ENCODE measurements at places on chromosomes 4 and X. TPM values are rescaled to one million over a fixed set of nuclear protein-coding genes. Genes with fewer than 3 reads are reported as not detected.
A peak's percentile ranks its signal among the peaks of the same experiment; 100 is the strongest.

DNA sequence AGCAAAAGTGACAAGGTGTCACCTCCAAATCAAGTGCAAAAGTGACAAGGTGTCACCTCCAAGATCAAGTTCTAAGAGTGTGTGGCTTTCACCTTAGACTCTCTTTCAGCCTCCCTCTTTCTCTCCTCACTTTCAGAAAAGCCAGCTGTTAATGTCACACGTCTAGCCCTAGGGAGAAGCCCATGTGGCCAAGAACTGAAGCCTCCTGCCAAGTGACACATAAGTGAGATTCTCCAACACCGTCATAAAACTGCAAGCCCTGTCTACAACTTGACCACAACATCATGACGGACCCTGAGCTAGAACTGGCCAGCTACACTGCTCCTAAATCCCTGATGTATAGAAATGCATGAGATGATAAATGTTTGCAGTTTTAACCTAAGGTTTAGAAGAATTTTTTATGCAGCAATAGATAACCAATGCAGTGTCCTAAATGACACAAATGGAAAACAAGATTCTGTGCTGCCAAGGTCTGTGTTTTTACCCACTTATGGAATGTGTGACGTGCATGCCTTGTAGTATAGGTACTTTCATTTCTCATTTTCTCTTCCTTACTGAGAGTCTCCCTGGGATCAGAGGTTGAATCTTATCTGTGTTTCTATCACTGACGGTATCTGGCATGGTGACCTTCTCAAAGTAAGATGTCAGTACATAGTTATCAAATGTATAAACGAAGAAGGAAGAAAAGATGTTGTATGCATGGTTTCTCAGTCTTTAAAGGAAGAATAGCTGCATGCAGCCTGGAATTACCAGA lies 25.0 kb downstream of the NLGN4X start:
- no peak for DNase-seq

DNA sequence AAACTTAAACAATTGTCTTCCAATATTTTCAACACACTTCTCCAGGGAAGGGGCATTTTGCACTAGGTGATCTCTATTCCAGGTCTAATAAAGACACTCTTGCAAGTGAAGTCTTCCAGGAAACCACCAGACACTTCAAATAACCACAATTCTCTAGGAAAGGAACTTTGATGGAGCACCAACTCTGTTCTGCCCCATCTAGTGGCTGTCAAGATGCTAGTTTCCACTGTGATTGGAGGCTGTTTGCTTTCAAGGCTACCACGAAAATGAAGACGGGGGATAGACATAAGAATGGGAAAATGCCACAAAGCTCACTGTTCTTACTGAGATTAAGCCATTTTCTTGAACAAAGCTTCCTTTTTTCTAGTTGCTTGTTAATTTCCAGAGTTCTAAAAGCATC lies 100.6 kb upstream of the F9 start:
- DNase-seq, result no peak

F8A2 gene
- total RNA-seq, result not detected

- no peak for DNase-seq
These were observed at the start of gene CFI for GRCh38 chr4:109801895-109802319. TSS of gene CFI (minus strand) at chr4:109801999. CDS start at chr4:109801971, 28 bp downstream.

DNA sequence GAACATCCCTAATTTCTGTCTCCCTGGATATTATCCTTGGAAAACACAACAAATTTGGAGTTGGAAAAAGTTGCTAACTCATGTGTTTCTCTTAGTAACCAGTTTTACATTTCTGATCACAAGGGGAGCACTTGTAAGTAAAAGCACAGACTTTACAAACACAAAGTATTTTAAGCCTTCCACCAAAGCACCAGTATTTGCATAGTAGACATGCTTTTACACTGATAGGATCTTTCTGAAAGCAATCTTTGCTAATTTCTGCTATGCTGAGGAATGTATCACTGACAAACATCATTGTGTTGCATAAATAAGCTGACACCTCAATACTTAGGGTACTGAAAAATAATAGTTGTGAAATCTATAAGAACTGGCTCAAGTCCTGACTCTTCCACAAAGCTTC lies 100.6 kb downstream of the MID1 start:
- DNase-seq, result no peak

DNA sequence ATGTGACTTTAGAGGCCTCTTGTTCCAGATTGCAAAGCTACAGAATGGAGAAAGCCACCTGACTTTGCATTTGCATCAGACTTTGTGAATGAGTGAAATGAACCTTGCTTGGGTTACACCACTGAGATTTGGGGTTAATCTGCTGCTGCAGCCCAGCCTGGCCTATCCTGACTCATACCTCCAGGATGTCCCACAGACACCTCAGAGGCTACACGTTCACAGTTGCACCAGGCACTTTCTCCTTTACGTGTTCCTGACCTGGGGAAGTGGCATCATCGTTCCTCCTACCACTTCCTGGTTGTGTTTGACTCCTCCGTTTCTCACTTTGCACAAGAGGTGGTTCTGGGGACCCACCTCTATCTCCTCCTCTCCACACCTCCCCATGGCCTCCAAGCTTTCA lies 9.2 kb upstream of the SORCS2 start:
- DNase-seq, result peak; percentile 18

GRCh38 chrX:56790778-56791177 lies 61.7 kb downstream of the NBDY start:
- no peak for DNase-seq

- no peak for DNase-seq
These were observed 92.9 kb downstream of the HMX1 start for GRCh38 chr4:8778760-8779159.

DNA sequence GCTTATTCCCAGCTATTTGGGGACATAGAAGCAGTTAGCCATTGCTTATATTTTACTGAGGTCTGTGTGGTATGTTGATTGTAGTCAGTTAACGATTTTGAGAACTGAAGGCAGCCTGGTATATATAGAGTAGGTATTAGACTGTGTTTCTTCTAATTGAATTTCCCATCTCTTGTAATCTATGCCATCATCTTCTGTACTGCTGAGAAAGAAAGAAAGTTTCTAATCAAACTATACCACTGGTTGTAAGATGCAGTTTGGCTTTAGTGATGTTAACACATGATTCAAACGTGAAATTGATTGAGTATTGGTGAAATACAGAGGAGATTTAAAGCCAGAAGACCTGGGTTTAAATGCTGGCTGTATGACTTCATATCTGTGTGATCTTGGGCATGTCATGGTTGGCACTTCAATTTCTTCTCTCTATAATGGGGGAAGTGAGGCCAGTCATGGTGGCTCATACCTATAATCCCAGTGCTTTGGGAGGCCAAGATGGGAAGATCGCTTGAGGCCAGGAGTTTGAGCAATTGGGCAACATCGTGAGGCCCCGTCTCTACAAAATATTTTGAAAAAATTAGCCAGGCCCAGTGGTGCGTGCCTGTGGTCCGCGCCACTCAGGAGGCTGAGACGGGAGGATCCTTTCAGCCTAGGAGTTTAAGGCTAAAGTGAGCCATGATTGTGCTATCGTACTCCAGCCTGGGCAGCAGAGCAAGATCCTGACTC lies 11.6 kb downstream of the HTT start:
- no peak for DNase-seq

GRCh38 chr4:123114084-123114914 lies 191.9 kb upstream of the NUDT6 start:
- no peak for DNase-seq

- DNase-seq, result no peak
These were observed 140.8 kb downstream of the OPHN1 start for GRCh38 chrX:68292471-68292870.

DNA sequence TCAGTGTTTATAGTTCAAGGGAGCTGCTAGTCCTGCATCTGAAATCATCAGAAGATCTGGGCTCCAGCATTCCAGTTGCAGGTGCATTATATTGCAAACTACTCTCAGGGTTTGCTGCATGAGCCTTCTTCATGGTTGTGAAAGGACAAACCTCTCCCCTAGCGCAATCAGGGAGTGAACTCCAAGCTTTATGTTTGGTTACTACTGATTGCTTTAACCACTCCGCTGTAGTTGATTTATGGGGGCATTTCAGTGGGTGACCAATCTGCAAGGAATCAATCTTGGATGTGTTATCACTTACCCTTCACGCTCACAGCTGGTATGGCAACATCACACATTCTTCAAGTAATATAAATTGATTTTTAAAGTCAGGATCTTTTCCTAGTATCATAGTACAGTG lies 552.1 kb downstream of the SPOCK3 start:
- no peak for DNase-seq

GRCh38 chr4:161714022-161714751 lies 449.6 kb downstream of the FSTL5 start:
- DNase-seq, result no peak
